ENCODE measurements at places on chromosomes 3 and 15.

DNA sequence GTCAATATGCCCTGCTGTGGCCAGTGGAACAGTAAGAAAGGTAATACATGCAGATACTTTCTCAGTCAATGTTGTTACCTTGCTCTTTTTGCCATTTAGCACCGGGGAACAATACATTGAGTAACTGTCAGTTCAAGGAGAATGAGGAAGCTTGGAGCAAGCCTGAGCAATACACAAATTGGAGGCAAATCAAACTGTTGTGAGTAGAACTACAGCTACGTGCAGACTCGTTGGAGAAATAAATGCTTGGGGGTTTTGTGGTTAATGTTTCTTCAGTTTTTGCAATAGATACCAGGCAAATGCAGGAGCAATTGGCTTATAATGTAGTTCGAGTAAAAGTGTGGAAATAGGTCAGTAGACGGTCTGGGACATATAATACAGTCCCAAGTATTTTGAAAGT, 587.3 kb upstream of the ROBO1 start:
- no peak for DNase-seq

GRCh38 chr3:97102641-97103040, 288.2 kb downstream of the EPHA6 start:
- no peak for DNase-seq

- no peak for DNase-seq
Observed at GRCh38 chr3:104519068-104519467, 847.6 kb upstream of the ALCAM start.

- DNase-seq = no peak
Observed at GRCh38 chr3:180612364-180612763, 10.4 kb downstream of the TTC14 start.

DNA sequence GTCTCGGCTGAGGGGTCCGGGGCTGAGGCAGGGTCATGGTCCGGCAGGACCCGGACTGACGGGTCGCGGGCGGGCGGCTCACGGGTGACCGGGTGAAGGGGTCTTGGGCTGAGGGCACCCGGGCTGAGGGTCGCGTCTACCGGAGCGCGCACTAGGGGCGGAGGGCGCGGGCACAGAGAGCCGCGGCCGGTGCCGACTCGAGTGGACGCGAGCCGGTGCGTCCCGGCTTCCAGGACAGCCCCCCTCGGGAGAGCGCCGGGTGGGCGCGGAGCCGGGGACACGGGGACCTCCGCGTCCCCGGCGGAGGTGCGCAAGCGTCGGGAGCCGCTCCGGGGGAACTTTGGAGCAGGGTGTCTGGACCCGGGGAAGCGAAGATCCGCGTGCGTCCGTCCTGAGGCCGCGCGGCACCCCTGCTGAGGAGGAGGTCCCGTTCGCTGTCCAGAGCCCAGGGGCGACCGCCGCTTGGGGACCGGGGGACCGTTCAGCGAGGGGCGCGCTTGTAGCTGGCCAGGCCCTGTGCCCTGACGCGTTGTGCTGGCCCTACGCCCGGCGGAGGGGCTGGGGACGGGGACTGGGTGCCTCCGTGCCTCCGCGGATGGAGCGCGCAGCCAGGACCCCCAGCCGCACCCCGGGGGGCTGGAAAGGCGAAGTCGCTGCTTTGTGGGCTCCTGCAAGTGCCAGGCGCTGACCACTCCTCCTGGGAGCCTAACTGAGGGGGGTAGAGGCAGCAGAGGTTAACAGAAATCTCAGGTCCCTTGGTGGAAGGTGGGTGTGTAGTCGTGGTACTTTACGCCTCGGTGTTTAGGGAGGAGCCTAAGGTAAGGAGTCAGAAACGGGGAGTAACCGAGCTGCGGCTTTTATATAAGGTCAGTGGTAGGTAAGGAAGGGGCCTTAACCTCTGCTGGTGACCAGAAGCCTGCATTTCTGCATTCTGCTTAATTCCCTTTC, at the start of gene PPARG:
Gene PPARG (plus strand): TSS at position 889 of the 948 bp plus-strand sequence. CDS start 90,642 bp downstream, outside the sequence.
- DNase-seq = peak; percentile 34

GRCh38 chr3:112129925-112130637, 3.0 kb downstream of the GCSAM start:
- no peak for DNase-seq

DNA sequence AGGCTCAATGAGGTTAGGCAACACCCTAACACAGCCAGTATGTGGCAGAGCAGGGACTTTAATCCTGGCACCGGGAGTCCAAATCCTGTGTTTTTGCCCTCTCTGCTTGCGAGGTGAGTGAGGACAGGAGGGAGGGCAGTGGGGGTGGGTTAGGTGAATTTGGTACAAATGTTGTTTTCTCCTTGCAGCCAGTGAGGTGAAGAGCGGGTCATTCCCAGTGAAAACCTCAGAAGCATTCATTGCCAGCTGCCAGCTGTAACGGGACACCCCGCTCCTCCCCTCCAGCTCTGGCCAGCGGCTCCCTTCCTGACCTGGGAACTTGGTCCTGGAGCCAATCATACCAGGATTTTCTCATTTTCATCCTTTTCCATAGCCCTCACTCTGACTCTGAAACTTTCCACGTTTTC, 45.7 kb upstream of the RAB6B start:
- DNase-seq = no peak

DNA sequence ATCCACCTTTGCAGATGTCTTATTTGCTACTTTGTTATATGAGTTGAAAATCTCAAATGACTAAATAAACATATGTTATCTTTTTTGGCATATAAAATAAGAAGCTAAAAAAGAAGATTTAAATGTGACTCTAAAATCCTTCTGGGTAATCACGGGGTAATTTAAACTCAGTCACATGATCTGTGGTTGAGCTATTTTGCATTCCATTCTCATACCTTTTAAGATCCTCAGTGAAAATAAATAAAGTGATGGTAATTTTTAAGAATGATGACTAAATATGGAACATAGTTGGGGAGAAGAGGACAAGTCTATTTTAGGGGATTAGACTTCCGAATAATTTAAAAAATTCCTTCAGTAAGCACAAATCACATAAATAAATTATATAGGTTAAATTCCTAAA, 1076.8 kb downstream of the TUSC7 start:
- no peak for DNase-seq

- peak; percentile 26 for DNase-seq
Observed at GRCh38 chr15:74541494-74542165, 610 bp downstream of the ARID3B start.

GRCh38 chr15:85752124-85752475, 42.6 kb downstream of the KLHL25 start:
- no peak for DNase-seq

DNA sequence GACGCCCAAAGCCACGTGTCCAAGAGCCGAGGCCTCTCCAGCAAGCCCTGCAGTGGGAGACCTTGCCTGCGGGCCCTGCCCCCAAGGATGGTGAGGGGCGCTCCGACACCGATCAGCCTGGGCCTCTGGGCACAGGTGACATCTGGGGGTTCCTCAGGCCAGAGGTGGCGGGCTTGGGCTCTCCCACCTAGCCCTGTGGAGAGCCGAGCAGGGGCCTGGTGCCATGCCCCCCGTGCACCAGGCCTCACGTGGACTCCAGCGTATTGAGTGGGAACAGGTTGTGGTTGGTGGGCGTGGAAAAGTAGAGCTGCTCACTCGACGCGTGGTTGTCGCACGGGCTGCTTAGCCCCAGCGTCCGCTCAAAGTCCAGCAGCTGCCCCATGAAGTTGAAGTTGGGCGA, 5.8 kb downstream of the DUSP7 start:
- DNase-seq = no peak

GRCh38 chr3:182465301-182466185, 327.8 kb upstream of the ATP11B start:
- no peak for DNase-seq

- DNase-seq = no peak
Observed at GRCh38 chr3:132997404-132998185, 40.6 kb upstream of the TMEM108 start.

DNA sequence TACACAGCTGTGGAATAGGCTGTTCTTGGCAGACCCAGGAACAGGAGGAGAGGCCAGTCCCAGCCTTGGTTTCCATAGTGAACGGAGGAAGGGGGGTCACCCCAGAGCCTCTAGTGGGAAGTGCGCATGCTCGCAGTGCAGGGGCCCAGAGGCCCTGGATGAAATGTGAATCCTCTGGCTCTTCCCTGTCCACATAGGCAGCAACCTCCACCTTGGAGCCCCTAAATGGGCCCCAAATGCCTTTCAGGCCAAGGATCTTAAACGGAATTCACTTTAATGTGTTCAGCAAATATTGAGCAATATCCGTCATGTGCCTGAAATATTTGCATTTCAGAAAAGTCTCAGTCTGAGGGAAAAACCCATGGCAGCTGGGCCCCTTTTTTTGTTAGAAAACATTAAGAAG, 3.3 kb upstream of the NDN start:
- peak; percentile 4 for DNase-seq

DNA sequence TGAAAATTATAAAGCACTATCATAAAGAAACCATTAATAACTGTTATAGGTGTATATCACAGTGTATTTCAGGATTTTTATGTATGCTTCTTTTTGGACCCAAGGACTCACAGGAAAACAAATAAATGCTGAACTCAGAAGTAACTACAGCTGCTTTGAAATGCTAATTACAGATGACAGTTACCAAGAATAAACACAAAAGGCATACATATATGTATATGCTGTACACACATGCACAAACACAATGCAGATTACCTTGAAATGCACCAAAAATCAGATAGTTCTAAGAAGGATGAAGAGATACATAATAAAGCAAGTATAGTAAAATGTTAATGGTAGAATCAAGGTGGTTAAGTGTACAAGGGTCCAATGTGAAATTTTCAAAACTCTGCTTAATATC, 52.2 kb downstream of the ZNF280D start:
- no peak for DNase-seq

DNA sequence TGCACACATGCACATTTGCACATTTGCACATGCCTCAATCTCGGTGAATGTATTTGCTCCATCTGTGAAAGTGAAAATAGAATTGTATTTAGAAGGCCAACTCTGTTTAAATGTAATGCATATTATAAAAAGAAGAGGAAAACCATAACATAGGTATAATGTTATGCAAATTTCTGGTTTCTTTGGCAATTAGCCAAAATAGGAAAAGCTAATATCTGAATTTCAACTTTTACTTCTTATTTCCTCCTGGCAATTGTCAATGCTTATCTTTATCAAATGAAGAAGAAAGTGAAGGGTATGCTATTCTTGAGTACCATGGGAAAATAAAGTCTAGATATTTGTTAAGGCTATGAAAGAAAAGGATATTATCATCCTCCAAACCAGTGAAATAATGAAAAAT, 76.7 kb upstream of the SLC2A2 start:
- no peak for DNase-seq

GRCh38 chr3:183217548-183218332, 35.3 kb upstream of the B3GNT5 start:
- DNase-seq = no peak

DNA sequence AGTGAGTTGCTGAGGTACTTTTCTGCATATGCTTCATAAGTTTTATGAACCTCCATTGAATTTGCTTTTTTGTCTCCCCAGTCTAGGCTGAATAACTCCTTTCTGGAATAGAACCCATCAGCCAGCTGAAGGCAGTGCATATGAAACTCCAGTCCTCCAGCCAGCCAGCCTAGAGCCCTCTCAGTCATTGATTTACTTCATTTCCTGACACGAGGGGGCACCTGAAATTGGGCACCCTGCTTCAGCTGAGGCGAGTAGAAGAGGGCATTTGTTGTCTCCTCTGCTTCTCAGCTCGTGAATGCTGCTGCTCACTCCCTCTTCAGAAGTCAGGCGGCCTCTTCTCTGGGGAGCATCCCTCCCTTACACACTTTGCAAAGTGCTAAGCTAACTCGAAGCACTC, 32.5 kb downstream of the CHST2 start:
- DNase-seq = no peak

DNA sequence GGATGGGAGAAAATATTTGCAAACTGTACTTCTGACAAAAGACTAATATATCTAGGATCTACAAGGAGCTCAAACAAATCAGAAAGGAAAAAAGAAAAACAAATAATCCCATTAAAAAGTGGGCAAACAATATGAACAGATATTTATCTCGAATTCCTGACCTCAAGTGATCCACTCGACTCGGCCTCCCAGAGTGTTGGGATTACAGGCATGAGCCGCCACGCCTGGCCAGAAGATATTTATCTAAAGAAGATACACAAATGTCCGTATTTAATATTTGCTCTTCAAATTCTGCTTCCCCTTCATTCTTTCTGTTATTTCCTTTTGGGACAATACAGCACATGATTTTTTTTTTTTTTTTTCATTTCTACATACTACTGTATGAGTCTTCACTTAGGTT, 151.7 kb upstream of the GRM7 start:
- no peak for DNase-seq

DNA sequence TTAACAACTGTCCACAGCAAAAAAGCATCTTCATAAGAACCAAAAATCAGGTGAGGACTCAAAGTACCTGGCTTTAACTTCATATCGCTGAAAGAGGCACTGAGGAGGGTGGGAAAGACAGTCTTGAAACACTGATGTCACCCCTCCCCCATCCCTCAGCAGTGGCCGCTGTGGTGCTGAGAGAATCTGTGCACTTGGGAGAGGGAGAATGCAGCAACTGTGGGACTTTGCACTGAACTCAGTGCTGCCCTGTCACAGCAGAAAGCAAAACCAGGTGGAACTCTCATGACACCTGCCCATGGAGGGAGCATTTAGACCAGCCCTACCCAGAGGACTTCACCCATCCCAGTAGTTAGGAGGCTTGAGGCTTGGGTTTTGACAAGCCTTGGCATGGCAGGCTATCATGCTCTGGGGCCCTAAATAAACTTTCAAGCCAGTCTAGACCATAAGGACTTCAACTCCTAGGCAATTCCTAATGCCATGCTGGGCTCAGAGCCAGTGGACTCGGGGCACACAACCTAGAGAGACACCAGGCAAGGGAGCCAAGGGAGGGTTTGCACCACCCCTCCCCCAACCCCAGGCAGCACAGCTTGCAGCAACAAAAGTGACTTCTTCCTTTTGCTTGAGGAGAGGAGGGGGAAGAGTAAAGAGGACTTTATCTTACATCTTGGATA, 6.1 kb upstream of the ZSCAN2 start:
- no peak for DNase-seq

DNA sequence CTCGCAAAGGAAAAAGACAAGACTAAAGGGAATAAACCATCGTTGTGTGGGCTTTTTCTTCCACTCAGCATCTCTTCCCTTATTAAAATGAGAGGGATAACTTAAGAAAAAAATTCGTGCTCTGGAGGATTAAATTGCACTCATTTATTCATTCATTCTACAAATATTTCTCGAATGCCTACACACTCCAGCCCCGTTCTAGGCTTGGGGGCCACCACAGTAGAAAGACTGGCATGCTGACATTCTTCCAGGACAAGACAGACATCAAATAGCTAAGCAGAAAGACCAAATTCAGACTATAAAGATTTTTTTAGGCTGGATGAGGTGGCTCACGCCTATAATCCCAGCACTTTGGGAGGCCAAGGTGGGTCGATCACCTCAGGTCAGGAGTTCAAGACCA, 65.3 kb upstream of the IL12A start:
- no peak for DNase-seq

DNA sequence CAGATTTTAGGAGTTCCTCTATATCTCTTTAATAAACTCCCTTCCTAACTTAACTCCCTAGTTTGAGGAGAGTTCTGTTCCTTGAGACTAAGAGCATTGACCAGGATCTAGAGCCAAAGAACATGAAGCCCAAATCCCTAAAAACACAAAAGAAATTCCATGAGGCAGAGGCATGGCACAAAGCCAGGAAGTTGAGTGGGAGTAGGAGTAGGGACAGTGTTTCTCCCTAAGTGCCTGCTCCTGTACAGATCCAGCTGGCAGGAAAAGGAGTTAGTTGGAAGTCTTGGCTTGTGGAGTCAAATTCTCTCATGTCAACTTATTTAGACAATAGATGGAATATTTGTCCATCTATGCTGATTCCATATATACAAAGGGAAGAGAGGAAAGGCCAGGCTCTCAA, 11.4 kb downstream of the ACTC1 start:
- no peak for DNase-seq
